GM04503 (cell line): ENCODE measurements at places on chromosomes 16 and 17.
A peak's percentile ranks its signal among the peaks of the same experiment; 100 is the strongest.

DNA sequence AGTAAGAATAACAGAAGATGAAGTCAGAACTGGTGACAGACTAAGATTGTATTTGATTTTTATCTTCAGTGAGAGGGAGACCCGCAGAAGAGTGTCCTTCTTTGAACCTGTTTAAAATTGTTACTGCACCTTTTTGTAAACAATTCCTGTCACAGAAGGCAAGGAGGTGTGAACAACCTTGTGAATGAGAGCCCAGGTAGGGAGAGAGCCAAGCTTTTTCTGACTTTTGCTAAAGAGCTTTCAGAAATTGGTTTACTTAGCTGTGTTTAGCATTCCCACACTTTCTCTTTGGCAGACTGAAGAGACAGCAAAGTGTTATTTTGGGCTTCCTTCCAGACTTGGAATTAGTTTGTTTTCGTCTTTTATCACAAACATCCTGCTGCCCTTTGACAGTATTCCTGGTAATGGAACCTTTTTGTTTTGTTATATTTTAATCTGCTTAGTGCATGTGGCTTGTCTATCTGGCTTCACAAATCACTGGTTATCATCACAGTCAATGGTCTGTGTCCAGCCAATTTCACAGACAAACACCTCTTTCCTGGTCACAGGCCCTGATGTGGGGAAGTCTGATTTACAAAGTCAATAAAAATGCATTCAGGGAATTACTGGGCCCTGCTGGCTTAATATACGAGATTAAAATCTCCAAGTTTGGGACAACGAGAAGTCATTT, 85.7 kb upstream of the HS3ST2 start:
- no peak for DNase-seq

- DNase-seq = no peak
Measured at GRCh38 chr17:77118251-77118928, 22.4 kb upstream of the SEC14L1 start.

- no peak for DNase-seq
Measured at GRCh38 chr16:47928008-47928407, 227.8 kb downstream of the ABCC12 start.

GRCh38 chr17:71899317-71899716, 221.5 kb upstream of the SOX9 start:
- no peak for DNase-seq

DNA sequence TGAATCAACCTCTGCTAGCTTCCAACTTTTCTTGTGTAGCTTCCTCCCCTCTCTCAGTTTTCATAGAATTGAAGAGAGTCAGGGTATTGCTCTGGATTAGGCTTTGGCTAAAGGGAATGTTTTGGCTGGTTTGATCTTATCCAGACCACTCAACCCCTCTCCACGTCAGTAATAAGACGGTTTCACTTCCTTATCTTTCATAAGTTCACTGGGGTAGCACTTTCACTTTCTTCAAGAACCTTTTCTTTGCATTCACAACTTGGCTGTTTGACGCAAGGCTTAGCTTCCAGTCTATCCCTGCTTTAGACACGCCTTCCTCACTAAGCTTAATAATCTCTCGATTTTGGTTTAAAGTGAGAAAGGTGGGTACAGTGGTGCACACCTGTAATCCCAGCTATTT, 29.7 kb upstream of the OR1A2 start:
- no peak for DNase-seq

- DNase-seq = no peak
Measured at GRCh38 chr17:7646457-7646856, 4.3 kb upstream of the ATP1B2 start.

DNA sequence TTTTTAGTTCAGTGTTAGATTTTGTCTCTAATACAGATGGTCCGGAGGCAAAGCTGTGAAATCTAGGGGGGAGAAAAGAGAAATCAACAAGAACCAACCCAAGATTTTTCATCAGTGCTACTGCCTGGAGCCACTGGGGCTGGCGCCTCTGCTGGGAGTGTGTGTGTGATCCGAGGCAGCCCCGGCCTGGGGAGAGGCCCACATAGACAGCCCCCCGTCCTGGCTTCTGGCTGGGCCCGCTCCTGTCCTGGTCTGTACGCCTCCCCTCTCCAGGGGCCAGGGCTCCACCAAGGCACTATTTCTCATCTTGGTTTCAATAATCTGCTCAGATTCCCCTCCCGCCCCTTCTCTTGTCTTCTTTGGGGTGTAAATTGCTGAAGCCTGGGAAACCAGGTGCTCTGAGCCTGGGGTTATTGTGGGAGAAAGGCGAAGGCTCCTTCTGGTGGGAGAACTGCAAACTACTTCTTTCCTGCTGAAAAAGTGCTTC, 7.8 kb downstream of the BAHCC1 start:
- DNase-seq = no peak

DNA sequence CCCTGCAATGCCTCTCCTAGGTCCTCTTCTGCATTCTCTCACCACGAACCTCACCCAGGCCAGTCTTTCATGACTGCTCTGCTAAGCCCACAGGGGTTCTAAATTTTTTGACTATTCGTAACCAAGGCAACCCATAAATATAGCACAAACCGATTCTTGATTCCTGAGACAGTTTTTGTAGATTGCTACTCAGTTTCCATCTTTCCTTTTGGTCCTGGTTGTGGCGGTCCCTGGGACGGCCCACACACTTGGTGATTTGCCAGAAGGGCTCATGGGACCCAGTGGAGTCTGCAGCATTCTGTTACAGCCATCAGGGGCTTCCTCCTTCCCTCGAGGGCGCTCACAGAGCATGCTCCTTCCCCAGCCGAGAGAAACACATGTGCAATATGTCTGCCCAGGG, 23.4 kb upstream of the MGAT5B start:
- no peak for DNase-seq

GRCh38 chr17:42585353-42585752, 7.8 kb upstream of the PSMC3IP start:
- no peak for DNase-seq

- DNase-seq = no peak
Measured at GRCh38 chr17:69539781-69540319, 125.4 kb downstream of the MAP2K6 start.

DNA sequence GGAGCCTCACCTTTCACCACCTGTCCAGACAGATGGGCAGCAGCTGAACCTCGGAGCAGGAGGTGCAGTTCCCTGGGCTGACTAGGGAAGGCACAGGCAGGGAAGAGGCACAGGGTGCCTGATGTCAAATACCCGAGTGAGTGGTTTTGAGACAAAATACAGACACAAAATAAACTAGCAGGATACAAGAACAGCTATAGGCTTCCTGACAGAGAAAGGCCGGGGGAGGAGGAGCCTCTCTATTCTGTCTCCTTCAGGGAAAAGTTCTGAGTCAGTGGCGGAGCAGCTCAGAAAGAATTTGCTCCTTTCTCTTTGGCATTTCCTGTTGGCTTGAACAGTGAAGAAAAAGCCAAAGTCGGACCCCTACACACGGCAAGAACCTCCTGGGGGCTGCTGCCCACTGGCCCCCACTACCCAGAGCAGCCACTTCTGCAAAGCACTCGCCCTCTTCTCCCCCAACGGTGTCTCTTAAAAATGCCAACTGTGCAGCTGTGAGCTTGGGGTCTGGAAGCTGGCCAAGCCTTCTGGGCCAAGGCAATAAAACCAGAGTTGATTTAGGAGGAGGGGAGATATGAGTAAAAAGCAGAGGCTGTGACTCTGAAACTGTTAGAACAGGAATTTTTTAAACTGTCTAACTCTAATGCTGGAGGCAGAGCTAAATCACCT, 14.4 kb upstream of the FAAP100 start:
- DNase-seq = peak; percentile 90

GRCh38 chr17:81545160-81545949, 6.8 kb downstream of the FAAP100 start:
- DNase-seq = no peak

- no peak for DNase-seq
Measured at GRCh38 chr17:70168044-70168976, 1.0 kb upstream of the KCNJ2 start.

GRCh38 chr16:77069929-77070328, 121.1 kb upstream of the MON1B start:
- DNase-seq = no peak

DNA sequence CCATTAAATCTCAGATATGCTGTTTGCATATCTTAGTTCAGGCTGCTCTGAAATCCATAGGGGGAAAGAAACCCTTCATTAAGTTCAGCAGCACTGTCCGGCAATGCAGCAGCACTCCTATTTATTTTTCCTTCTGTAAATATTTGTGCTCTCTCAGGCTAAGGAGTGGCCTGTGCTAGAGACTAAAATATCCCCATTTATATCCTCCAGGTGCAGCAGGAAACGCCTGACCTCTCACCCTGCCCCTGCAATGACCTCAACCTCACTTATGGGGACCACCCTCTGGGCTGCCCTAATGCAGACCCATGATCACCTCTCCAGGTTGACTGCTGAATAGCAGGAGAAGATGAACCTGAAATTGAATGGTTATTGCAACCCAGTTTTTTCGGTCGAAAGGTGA, 165.0 kb upstream of the ELAC2 start:
- DNase-seq = no peak

DNA sequence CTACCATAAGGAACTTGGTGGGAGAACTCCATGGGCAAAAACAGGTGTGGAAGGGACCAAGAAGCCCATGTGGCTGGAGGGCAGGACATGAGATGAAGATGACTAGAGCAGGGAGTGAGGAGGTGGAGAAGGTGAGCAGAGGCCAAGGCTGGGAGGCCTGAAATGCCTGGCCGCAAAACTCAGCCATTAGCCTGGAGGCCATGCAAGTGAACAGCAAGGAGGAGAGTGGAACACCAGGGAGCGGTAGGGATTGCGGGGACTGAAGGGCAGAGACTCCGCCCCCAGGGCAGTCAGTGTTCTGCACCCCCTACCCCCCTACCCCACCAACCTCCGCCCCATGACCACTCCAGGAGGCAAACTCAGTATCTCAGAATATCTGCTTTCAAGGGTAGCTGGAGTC, 17.0 kb downstream of the BCL7C start:
- no peak for DNase-seq

DNA sequence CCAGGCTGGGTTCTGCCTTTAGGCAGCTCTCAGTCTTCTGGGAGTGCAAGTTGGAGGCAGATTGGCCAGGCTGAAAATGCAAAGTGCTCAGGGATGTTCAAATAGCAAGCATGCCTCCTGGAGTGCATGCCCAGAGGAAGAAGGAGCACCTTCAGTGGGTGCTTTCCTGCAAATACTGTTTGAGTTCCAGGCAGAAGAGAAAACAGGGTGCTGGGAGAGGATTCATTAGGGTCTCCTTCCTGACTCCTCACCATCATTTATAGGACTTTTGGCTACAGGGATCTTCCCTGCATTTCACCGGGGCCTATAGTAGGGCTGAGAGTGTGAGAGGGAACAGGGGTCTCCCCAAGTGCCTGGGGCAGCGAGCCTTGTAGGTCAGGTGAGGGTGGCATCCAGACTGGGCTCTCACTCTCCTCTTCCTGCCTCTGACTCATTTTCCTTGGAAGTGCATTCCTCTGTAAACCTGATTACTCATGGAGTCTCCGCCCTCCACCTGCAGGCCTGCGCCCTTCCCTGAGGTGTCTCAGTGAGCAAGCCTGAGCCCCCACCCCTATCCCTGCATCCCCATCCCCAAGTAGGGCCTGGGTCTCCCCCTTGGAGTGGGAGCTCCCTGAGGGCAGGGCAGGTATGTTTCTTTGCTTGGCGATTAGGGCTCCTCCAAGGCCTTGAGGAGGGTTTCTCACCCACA, 17.1 kb upstream of the TNS4 start:
- no peak for DNase-seq

DNA sequence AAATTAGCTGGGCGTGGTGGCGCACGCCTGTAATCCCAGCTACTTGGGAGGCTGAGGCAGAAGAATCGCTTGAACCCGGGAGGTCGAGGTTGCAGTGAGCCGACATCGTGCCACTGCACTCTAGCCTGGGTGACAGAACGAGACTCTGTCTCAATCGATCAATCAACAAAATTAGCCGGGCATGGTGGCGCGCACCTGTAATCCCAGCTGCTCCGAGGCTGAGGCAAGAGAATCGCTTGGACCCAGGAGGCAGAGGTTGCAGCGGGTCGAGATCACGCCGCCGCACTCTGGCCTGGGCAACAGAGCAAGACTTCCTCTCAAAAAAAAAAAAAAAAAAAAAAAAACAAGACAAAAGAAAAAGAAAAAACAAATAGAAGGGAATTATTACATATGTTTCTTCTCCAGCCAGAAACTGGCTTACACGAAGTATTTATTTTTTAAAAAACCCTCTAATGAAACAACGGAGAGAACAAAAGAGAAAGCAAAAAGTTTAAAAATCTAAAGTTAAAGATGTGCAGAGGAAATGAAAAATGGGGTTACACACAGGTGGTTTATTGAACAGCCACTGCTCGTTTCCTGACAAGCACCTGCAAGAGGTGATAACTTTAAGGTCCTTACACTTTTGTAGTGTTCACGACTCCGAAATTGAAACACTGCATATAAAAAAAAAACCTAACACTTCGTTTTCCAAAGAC, 1.4 kb downstream of the SYNRG start:
- DNase-seq = no peak

DNA sequence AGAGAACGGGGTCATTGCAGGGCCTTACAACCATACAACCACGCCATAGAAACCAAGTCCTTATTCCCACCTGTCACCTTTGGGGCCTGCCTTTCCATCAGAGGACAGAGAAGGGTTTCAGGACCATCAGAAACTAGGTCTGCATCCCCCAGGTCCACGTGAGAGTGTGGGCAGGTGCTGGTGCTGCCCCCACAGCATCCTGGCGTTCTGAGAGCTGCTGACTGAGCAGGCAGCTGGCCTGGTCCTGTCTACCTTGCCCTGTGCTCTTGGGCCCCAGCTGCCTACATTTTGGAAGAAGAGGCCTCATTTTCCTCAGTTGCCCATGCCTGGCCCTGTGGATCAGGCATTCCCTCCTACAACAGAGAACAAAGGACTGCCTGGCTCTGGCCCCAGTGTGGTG, 21.6 kb downstream of the ZNF276 start:
- no peak for DNase-seq

DNA sequence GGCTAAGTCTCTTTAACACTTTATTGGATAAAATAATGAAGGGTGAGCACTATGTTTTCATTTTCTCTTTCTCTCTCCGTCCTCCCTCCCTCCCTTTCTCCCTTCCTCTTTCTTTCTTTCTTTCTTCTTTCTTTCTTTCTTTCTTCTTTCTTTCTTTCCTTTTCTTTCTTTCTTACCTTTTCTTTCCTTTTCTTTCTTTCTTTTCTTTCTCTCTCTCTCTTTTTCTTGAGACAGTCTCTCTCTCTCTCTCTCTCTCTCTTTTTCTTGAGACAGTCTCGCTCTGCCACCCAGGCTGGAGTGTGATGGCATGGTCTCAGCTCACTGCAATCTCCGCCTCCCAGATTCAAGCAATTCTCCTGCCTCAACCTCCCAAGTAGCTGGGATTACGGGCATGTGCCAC, 21.5 kb upstream of the CDR2 start:
- no peak for DNase-seq
